ENCODE measurements at places on chromosomes 13 and 19.

DNA sequence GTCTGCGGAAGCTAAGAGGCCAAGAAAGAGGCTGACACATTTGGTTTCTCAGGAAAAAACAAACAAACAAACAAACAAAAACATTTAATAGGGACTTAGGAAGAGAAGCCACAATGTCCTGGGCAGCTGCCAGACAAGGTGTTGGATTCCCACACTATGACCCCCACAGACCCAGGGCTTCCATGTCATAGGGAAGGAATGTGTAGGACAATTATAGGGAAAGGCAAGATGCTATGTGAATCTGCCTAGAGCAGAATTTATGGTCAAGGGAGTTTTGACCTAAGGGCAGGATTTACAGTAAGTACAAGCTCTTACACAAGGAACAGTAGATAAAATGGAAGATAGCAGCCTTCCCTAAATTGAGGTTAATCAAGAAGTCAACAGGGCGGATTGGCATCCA is 9.1 kb upstream of the CDADC1 start:
- no peak for DNase-seq
- H3K27ac ChIP-seq, result no peak overlapping the region
- H3K4me3 ChIP-seq, result no peak overlapping the region
- no peaks in the 10 kb centered on the region for H3K4me1 ChIP-seq
- H3K27me3 ChIP-seq, result no peaks in the 10 kb centered on the region
- no peaks in the 10 kb centered on the region for H3K36me3 ChIP-seq

DNA sequence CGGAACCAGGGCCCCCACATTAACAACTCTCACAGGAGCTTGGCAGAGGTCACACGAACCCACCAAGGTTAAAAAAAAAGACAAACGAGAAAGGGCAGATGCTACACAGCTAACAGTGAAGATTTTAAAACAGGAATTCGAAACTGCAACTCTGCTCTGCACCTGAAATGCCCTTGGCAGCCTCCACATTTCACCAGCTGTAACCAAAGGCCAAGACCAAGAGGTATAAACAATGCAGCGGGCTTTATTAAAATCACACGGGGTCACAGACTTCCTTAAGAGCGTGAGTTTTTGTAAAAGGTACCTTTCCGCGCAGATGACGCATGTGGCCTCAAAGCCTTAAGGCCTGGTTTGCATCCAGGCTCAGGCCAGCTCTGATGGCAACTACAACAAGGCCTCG is 88.2 kb downstream of the STK24 start:
- no peaks in the 10 kb centered on the region for H3K27me3 ChIP-seq
- peaks cover 44% of the 10 kb centered on the region for H3K4me1 ChIP-seq
- peak; percentile 95 for DNase-seq
- H3K27ac ChIP-seq, result peak overlapping the region; percentile 89
- H3K36me3 ChIP-seq, result no peaks in the 10 kb centered on the region

GRCh38 chr13:114062754-114063153 is 69.7 kb downstream of the RASA3 start:
- H3K4me3 ChIP-seq, result no peak overlapping the region
- H3K4me1 ChIP-seq, result peaks cover 29% of the 10 kb centered on the region
- no peak overlapping the region for H3K27ac ChIP-seq
- no peak for DNase-seq
- H3K27me3 ChIP-seq, result no peaks in the 10 kb centered on the region

DNA sequence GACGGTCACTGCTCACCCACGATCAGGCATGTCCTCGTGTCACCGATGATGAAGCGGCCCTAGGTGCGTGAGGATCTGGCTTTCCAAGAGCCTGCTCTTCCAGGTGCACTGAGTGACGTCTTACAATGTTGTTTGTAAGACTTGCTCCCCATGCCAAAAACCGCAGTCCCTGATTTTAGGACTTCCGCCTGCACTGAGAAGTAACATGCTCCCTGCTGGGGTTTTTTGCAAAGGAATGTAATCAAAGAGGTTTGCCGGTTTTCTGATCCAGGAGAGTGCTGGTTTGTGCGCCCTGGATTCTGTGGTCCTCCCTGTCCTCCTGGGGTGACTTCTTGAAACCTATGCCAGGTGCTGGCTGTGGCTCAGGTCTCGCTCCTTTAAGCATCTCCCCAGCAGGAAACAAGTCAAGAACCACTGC is 38.8 kb downstream of the MYO9B start:
- no peaks in the 10 kb centered on the region for H3K36me3 ChIP-seq
- H3K4me3 ChIP-seq, result no peak overlapping the region
- H3K4me1 ChIP-seq, result no peaks in the 10 kb centered on the region
- DNase-seq, result no peak
- H3K27ac ChIP-seq, result no peak overlapping the region
- no peaks in the 10 kb centered on the region for H3K27me3 ChIP-seq

GRCh38 chr13:68050761-68051160 is 820.6 kb upstream of the PCDH9 start:
- no peak overlapping the region for H3K27ac ChIP-seq
- no peak overlapping the region for H3K4me3 ChIP-seq
- no peaks in the 10 kb centered on the region for H3K4me1 ChIP-seq
- no peaks in the 10 kb centered on the region for H3K27me3 ChIP-seq

DNA sequence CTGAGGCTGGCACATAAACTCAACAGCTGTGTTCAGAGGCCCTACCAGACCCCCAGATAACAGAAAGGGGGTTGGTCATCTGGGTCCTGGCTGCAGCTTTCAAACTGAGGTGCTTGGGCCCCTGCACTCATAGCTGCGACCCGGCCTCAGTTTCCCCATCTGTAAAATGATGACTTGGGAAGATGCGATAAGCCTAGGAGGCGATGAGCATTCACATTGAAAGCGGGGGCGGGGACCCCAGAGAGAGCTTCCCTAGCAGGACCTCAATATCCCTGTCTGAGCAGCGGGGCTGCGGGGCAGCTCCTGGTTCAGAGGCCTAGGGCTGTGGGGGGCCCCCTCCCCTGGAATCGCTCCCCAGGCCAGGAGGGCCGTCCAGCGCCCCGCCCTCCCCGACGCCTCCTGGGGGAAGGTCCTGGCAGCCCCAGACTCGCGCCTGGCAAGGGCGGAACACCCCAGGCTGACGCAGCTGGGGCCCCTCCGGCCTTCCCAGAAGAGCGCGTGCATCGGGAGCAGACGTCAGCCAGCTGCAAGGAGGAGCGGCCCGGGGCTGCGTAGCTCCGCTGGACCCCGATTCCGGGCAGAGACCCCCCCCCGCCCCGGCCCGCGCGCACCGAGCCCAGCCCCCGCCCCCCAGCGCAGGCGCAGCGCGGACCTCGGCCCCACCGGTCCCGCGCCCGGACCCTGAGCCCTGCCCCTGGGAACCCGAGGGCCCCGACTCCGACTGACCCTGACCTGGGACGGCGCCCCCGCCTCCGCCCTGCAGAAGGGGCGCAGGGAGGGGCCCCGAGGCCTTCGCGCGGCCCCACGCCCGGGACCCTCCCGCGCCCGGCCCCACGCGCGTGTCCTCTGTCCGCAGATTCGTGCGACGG is 3.5 kb downstream of the FSTL3 start:
- H3K4me1 ChIP-seq, result no peaks in the 10 kb centered on the region
- no peak for DNase-seq
- H3K27ac ChIP-seq, result no peak overlapping the region
- H3K4me3 ChIP-seq, result peak overlapping the region; percentile 48
- H3K36me3 ChIP-seq, result no peaks in the 10 kb centered on the region

DNA sequence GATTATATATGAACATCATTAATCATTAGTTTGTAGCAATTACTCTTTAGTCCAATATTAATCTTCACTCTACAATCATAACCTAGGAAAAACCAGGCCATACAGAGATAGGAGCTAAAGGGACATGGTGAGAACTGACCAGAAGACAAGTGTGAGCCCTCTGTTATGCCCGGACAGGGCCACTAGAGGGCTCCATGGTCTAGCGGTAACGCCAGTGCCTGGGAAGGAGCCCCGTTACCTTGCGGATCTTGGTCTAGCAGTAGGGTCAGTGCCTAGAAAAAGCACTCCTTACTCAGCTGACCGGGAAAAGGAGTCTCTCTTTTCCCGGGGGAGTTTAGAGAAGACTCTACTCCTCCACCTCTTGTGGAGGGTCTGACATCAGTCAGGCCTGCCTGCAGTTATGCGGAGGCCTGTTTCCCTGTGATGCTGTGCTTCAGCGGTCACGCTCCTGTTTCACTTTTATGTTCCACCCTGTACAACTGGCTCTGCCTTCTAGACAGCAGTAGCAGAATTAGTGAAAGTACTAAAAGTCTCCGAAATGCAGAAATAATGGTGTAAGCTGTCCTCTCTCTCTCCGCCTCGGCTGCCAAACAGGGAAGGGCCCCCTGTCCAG is 13.8 kb downstream of the OR7D4 start:
- no peaks in the 10 kb centered on the region for H3K36me3 ChIP-seq
- H3K4me1 ChIP-seq, result no peaks in the 10 kb centered on the region

DNA sequence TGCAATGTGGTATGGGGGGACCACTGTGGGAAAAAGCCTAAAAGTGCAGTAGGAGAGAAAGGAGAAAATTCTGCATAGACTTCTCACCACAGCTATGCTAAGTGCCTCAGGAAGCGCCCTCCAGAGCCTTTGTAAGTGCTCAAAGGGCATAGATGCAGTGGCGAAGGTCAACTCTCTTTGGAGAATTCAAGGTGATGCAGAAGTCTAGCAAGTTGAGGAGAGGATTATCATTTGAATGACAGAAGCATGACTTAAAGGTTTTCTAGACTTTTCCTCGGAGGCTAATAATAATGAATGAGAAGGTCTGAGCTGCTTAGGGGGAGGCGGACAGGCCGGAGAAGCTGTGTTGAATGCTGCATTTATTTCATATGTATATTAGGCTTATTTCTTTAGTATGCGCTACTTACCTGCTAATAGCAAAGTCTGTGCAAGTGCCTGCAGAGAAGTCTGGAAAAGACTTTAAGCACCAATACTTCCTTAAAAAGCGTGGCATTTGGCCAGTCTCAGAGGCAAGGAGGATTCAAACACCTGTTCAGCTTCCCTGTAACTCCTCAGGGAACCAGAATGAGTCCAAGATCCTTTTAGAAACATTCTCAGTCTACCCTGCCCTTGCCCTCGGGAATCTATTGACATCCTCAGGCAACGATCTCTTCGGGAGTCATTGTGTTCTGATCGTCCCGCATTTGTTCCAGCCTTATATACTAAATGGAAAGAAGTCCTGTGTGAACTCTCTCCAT is 56.2 kb downstream of the FLT1 start:
- H3K27ac ChIP-seq, result no peak overlapping the region
- H3K27me3 ChIP-seq, result no peaks in the 10 kb centered on the region
- H3K36me3 ChIP-seq, result no peaks in the 10 kb centered on the region
- H3K4me3 ChIP-seq, result no peak overlapping the region
- no peaks in the 10 kb centered on the region for H3K4me1 ChIP-seq
- no peak for DNase-seq

GRCh38 chr19:45972081-45972946 is 1.4 kb downstream of the NOVA2 start:
- H3K27me3 ChIP-seq, result peaks cover 87% of the 10 kb centered on the region
- no peak for DNase-seq
- no peaks in the 10 kb centered on the region for H3K36me3 ChIP-seq
- no peak overlapping the region for H3K4me3 ChIP-seq
- no peak overlapping the region for H3K27ac ChIP-seq

DNA sequence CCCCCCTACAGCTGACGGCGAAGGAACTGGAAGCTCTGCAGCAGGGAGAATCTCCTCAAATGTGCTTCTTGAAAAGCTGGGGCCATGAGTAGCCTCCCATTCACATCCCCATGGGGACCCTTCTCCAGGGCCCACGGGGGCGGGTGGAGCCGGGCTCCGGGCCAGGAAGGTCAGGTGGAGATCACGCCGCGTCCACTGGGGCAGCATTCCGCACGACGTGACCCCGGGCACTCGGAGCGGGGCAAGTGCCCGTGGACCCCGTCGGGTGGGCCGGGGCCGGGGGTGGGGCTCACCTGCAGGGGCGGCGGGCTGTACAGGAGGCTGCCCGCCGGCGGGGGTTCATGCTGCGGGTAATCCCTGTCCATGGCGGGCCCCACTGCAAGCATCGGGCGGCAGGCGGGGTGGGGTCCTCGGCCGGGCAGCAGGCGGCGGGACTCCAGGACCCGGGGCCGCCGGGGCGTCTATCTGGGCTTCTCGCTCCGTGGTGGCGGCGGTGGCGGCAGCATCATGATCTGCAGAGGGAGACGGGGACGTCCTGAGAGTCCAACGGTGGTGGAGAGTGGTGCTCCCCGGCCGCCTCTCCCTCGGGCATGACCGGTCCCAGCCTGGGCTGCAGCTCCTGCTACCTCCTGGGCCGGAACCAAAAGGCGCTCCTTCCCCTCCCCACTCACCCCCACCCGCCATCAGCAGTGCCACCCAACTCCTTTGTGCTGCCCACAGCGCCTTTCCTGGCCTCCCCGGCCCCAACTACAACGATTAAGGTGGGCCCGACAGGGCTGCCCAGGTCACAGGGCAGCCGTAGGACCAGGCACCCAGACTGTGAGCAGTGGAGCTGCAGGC is 20.0 kb downstream of the SBNO2 start:
- no peak for DNase-seq
- H3K27me3 ChIP-seq, result no peaks in the 10 kb centered on the region
- no peaks in the 10 kb centered on the region for H3K4me1 ChIP-seq
- no peak overlapping the region for H3K27ac ChIP-seq

Data from MM.1S (cell line).